Tibial nerve (tissue), 4 donors: ENCODE measurements at places on chromosomes 11 and 22. TPM values are rescaled to one million over a fixed set of nuclear protein-coding genes. Genes with fewer than 3 reads are reported as not detected.

GRCh38 chr11:131240421-131240820, 130.0 kb upstream of the NTM start:
- H3K4me1 ChIP-seq, result no peaks in the 10 kb centered on the region
- H3K27ac ChIP-seq, result no peak overlapping the region
- no peaks in the 10 kb centered on the region for H3K36me3 ChIP-seq
- no peak overlapping the region for H3K4me3 ChIP-seq
- no peak for DNase-seq
- no peaks in the 10 kb centered on the region for H3K27me3 ChIP-seq

- peaks cover 5% of the 10 kb centered on the region for H3K4me1 ChIP-seq
- H3K27me3 ChIP-seq, result no peaks in the 10 kb centered on the region
- no peaks in the 10 kb centered on the region for H3K36me3 ChIP-seq
- DNase-seq, result no peak
- no peak overlapping the region for H3K27ac ChIP-seq
Measured at GRCh38 chr11:62464655-62465054, 45.8 kb downstream of the SCGB1A1 start.

GRCh38 chr11:43458486-43458885, 99.8 kb downstream of the TTC17 start:
- H3K36me3 ChIP-seq, result peaks cover 97% of the 10 kb centered on the region
- no peak for DNase-seq
- H3K27ac ChIP-seq, result no peak overlapping the region
- H3K27me3 ChIP-seq, result no peaks in the 10 kb centered on the region
- H3K4me1 ChIP-seq, result no peaks in the 10 kb centered on the region
- no peak overlapping the region for H3K4me3 ChIP-seq

DNA sequence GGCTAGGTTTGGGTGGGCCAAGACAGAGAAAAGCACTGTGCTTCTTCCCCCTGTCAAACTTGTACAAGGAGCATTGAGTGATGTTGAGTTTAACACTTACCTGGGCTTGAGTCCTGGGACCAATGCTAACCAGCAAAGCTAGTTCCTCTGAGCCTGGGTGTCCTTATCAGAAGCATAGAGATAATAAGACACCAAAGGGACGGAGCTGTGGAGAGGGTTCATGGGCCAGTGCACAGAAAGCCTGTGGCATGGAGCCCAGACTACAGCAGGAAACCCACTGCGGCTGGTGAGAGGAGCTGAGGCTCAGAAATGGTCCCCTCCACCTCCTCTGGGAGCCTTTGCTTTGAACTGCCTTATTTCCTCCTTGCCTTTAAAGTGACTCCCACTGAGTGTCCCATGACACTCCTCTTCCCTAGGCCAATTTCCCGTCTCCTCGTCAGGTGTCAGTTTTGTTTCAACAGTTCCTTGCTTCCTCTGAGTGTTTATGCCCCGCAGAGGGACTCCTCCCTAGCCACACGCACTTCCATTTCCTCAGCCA, 9.4 kb downstream of the SLCO2B1 start:
- H3K4me1 ChIP-seq, result no peaks in the 10 kb centered on the region
- H3K4me3 ChIP-seq, result no peak overlapping the region
- H3K27ac ChIP-seq, result no peak overlapping the region
- no peaks in the 10 kb centered on the region for H3K36me3 ChIP-seq

GRCh38 chr22:17990147-17990546, 34.2 kb downstream of the MICAL3 start:
- no peaks in the 10 kb centered on the region for H3K27me3 ChIP-seq
- no peak overlapping the region for H3K27ac ChIP-seq
- H3K36me3 ChIP-seq, result no peaks in the 10 kb centered on the region
- no peak for DNase-seq
- H3K4me1 ChIP-seq, result no peaks in the 10 kb centered on the region

- H3K27ac ChIP-seq, result no peak overlapping the region
- H3K4me3 ChIP-seq, result peak overlapping the region; percentile 22
- DNase-seq, result no peak
- H3K27me3 ChIP-seq, result peaks cover 3% of the 10 kb centered on the region
- H3K36me3 ChIP-seq, result no peaks in the 10 kb centered on the region
- peaks cover 29% of the 10 kb centered on the region for H3K4me1 ChIP-seq
Measured at GRCh38 chr22:49847751-49848689, 5.6 kb upstream of the ZBED4 start.

GRCh38 chr11:44870181-44870580, 80.5 kb downstream of the TP53I11 start:
- no peak for DNase-seq
- no peak overlapping the region for H3K27ac ChIP-seq
- H3K4me3 ChIP-seq, result no peak overlapping the region
- H3K4me1 ChIP-seq, result no peaks in the 10 kb centered on the region

OR5P2 gene
- total RNA-seq, result not detected

USP47 gene
- total RNA-seq, result 87.0 TPM

DAGLA gene
- 5.4 TPM for total RNA-seq
